NCI-H1436 treated with DMSO at 0.1 percent for 48 hours (cell line): ENCODE measurements at places on chromosomes 12 and 14.

DNA sequence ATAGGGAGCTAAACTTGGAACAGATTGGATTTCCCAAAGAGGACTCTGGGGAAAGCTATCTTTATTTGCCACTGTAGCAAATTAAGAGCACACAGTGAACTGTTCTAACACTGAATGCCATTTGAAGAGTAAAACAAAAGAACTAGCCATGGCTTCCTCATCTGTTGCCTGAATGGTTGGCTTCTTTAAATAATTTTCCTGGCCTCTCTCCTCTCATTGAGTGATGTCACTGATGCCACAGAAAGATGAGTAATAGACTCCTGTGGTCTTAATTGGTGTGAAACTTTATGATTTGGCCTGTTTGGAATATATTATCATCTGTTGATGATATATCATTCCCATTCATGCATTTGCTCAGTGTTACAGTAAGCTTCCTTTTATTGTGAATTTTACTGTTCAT is 42.5 kb downstream of the WDR20 start:
- DNase-seq: no peak

DNA sequence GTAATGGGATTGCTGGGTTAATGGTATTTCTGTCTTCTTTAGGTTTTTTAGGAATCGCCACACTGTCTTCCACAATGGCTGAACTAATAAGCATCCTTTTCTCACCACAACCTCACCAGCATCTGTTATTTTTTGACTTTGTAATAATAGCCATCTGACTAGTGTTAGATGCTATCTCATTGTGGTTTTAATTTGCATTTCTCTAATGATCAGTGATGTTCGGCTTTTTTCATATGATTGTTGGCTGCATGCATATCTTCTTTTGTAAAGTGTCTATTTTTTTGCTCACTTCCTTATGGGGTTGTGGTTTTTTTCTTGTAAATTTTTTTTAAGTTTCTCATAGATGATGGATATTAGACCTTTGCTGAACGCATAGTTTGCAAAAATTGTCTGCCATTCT is 377.9 kb downstream of the GALC start:
- DNase-seq: no peak

DNA sequence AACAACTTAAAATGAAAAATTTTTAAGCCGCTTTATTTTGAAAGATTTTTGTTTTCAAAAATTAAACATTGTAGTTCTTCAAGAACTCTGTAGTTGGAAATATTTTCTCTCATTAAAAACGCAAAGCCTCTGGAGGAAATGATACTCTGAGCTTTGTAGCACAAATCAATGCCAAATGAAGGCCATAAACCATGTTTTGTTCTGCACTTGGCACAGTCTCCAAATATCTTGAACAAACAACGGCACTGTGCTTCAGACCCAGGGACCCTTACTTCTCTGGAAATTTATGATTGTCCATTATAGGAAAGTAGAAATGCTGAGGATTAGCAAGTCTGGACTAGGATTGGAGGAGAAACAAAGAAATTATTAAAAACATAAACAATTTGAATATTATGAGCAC is 160.8 kb upstream of the BMP4 start:
- no peak for DNase-seq

GRCh38 chr14:79442786-79443185 is 768.5 kb downstream of the DIO2 start:
- no peak for DNase-seq

GRCh38 chr14:81298122-81298521 is 77.4 kb upstream of the GTF2A1 start:
- DNase-seq: no peak

DNA sequence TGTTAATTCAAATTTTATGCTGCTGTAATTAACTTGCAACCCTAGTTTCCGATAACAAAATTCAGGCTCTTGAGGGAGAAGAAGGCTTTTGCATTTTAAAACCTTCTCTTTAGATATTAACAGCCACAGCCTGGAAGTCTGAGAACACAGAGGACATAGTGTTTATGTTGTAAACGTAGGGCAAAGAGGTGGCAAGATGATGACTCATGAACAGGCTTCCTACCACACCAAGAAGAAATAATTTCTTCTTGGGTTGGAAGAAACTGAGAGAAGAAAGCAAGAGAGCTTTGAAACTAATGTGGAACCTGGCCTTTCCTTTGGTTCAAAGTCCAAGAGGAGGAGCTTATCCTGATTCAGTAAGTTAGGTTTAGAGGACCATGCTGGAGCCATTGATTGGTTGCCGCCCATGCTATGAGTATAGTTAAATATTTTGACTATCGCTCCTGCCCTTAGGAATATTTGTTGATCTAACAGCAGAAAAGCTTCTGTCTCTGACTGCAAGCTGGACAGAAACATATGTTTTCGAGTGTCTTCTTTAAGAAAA is 31.8 kb downstream of the CCDC198 start:
- no peak for DNase-seq

DNA sequence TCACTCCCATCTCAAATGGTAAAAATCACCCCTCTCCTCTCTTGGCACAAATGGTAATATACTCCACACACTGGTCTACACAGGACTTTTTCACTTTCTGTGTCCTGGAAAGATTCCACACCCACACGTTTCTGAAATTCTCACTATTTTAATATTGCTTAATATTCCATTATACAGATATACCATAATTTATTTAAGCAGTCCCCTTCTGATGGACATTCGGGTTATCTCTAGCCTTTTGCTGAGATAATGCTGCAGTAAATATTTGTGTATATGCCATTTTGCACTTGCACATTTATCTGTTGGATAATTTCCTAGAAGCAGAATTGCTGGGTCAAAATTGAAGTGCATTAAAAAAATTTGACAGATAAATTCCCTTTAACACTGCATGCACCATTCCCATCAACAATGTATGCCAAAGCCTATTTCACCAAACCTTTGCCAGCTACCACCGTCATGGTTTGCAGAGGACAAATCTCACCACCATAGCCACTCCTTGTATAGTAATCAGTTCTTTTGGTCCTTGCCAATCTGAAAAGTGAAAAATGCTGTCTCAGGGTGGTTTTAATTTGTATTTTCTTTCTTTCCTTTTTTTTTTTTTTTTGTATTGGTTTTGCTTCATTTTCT is 15.5 kb upstream of the COL2A1 start:
- DNase-seq: no peak

GRCh38 chr12:76038176-76038575 is 6.6 kb upstream of the PHLDA1 start:
- no peak for DNase-seq

- DNase-seq: no peak
Measured at GRCh38 chr12:29691161-29691854, 92.4 kb downstream of the TMTC1 start.

- no peak for DNase-seq
Measured at GRCh38 chr12:8832500-8832899, 10.1 kb downstream of the A2ML1 start.

- DNase-seq: no peak
Measured at GRCh38 chr12:88435334-88436076, 144.8 kb downstream of the KITLG start.

GRCh38 chr14:55302367-55303124 is 31.3 kb downstream of the FBXO34 start:
- DNase-seq: no peak

- DNase-seq: no peak
Measured at GRCh38 chr12:103774977-103775560, 66.0 kb downstream of the NT5DC3 start.

DNA sequence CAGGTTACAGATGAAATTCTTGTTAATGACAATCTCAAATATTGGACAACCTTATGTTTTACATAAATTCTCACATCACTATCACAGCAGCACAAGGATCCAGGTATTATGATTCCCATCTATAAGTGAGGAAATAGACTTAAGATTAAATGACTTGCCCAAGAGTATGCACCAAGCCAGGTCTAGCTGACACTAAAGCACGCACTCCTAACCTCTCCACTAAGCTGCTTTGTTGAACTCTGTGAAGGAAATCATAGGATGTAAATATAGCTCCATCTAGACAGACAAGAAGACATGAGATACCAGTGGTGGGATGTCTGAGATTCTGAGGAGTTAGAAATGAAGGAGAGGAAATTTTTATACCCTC is 87.9 kb downstream of the PHLDA1 start:
- DNase-seq: no peak

DNA sequence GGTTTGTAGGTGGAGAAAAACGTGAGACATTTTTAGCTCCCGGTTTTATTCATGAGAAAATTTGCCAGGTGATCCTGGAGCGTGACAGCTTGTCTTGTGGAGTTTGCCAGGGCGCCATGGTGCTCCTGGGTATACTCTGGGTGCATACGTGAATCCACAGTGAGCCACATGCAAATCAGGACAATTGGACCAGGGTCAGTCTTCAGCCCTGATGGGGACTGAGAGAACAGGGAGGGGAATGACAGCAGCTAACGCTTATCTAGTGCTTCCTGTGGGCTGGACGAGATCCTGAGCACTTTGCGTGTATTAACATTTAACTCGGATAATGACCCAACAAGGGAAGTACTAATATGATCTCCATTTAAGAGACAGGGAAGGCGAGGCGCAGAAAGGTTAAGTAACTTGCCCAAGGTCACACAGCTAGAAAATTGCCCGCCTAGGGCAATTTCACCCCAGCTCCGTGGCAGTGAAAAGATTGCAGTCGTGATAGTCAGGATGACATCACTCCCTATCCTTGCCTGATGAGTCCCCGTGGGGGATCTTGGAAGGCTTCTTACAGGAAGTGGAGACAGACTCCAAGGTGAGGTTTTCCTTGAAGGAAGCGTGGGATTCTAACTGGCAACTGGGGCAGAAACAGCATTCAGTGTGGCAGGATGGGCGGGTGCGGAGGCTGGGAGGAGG is 118.4 kb upstream of the NCOR2 start:
- no peak for DNase-seq

- DNase-seq: no peak
Measured at GRCh38 chr12:3137814-3138445, 60.8 kb downstream of the TSPAN9 start.

- no peak for DNase-seq
Measured at GRCh38 chr14:96811985-96812667, 14.9 kb downstream of the VRK1 start.

GRCh38 chr12:4984344-4984743 is 59.3 kb upstream of the KCNA5 start:
- no peak for DNase-seq

DNA sequence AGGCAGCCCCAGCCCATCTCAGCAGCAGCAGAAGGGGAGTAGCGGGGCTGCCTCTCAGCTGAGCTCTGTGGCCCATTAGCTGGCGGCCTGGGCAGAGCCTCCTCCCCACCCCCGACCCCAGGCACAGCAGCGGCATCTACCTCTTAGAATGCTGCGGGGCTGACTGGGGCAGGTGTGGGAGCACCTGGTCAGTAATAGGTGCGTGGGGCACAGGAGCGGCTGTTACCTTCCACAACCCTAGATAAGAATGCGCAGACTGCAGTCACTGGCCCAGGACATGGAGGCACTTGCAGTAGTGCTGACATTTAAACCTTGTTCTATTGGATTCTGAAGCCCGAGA is 35.6 kb downstream of the SYNE3 start:
- DNase-seq: no peak

GRCh38 chr12:109147954-109148353 is 31.6 kb downstream of the ACACB start:
- DNase-seq: no peak

- no peak for DNase-seq
Measured at GRCh38 chr12:116406529-116406928, 129.0 kb upstream of the MED13L start.

GRCh38 chr12:117968151-117968789 is 520 bp downstream of the KSR2 start:
- no peak for DNase-seq

- DNase-seq: no peak
Measured at GRCh38 chr12:129662234-129662633, 241.6 kb downstream of the TMEM132D start.

- no peak for DNase-seq
Measured at GRCh38 chr12:11578461-11578993, 70.9 kb upstream of the ETV6 start.

GRCh38 chr14:100296106-100296651 is 10.1 kb downstream of the SLC25A29 start:
- DNase-seq: no peak

DNA sequence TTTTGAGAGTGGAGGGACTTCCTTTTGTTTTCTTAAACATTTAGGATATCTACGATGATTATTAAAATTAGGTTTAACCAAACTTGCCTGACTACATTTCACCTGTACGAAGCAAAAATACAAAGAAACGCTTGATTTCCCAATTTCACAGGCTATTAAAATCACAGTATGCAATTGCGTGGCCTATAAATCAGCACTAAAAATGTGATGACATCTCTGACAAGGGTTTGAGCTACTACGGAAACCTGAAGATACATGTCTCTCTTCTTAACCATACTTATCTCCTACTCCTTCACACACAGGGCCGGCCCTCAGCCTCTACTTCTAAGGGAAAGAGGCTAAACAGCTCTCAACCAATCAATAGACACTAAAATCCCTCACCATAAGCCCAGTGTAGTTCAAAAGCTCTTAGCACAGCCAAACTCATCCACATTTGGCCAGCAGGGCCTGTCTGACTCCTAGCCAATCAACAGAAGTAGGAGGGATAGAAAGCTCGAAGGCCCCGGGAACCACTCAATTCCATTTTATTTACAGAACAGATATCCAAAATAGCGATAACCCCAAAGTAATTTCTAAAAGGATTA is 137.3 kb downstream of the FOXN3 start:
- DNase-seq: no peak

DNA sequence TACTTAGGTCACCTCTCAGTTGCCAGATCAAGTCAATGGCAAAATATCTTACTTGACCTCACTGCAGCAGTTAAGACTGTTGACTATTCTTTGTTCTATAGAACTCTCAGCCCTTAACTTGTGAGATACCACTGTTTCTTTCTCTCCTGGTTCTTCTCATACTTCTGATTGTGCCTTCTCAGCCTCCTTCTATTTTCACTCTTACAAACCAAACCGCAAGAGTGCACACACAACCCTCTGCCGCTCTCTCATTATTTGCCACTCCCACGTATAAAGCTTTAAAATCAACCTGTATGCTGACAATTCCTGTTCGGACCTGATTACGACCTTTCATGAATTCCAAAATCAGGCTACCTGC is 4.5 kb downstream of the E2F7 start:
- DNase-seq: no peak

- DNase-seq: peak; percentile 5
Measured at GRCh38 chr14:70640938-70641547, 673 bp upstream of the TTC9 start.

GRCh38 chr12:119412306-119412705 is 77.8 kb downstream of the CCDC60 start:
- DNase-seq: no peak

DNA sequence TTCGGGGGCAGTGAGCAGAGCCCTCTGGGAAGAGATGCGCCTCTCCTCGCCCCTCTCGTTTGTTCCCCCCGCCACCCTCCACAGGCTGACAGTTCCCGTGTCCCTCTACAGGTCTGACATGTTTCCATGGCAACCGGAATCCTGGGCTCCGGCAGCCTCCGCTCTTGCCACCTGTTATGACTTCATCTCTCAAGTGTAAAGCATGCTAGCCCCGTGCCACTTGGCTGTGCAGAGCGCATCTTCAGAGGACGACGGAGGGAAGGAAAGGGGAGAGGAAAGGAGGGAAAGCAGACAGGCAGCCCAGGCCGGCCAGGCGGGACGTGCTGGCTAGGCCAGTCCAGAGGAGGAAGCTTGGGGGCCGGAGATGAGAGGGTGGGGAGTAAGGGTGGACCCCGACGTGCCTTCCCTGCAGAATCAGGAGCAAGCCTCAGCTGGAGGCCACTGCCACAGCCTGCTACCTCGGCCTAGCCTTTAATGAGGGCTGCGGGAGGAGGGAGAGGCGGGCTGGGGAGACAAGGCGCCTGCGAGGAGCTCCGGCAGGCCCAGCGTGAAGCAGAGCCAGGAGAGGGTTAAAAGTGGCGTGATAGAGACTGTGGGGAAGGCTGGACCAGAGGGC is 214.3 kb downstream of the DPF3 start:
- no peak for DNase-seq

GRCh38 chr14:91580876-91581577 is 70.9 kb upstream of the PPP4R3A start:
- no peak for DNase-seq
